Stimulated activated CD4-positive, alpha-beta T cell treated with anti-CD3 and anti-CD28 coated beads, Interleukin-15, amount 100 ng/mL, for 48 hours (primary cell): ENCODE measurements at places on chromosomes 1 and 21.

DNA sequence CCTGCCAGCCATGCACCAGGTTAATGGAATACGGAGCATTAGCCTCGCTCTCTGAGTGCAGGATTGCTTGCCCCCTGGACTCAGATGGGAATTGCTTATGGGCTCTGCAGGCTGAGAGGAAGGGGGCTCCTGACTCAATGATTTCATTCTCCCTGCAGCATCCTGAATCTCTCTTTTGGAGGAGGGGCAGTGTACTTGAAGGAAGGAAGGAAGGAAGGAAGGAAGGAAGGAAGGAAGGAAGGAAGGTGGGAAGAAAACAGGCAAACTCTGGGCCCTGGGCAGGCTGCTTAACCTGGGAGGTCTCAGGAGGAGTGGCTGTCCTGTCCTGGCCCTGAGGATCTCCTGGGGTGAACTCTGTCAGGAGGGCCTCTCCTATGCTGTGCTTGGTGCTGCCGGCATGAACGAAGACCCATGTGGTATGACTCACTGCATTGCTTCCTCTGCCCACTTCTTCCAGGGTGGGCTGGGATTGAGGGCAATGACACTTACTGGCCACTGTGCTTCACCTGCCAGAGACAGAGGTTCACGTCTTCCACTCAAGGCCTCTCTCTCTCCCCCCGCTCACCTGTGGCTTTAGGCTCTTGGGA lies 257.1 kb upstream of the CSF3R start:
- DNase-seq = no peak

GRCh38 chr1:156146020-156146768 lies 7.2 kb upstream of the SEMA4A start:
- no peak for DNase-seq

GRCh38 chr1:50929376-50929958 lies 30.6 kb downstream of the FAF1 start:
- DNase-seq = no peak

GRCh38 chr1:209839875-209840546 lies 12.2 kb downstream of the UTP25 start:
- no peak for DNase-seq

DNA sequence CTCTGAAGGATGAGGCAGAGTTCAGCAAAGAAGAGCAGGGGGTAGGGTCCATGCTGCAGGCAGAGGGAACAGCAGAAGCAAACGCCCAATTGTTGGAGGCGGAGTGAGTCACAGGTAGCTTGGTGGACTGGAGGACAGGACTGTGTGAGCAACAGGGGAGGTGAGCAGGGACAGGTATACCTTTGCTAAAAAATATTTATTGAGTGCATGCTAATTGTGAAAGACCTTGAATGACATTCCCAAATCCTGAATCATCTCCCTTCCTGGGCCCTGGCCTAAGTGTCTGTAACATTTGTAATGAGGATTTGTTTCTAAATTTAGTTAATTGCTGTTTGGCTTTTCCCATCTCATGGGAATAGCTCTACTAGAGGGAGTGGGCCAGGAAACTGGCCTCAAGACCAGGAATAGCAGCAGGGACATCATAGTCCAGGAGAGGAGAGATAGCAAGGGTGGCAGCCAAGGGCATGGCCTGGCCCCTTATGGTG lies 123.7 kb downstream of the FOXD2 start:
- no peak for DNase-seq

- no peak for DNase-seq
Measured at GRCh38 chr1:27931184-27931583, 3.6 kb upstream of the SMPDL3B start.

- no peak for DNase-seq
Measured at GRCh38 chr1:98674075-98674781, 12.7 kb downstream of the SNX7 start.

DNA sequence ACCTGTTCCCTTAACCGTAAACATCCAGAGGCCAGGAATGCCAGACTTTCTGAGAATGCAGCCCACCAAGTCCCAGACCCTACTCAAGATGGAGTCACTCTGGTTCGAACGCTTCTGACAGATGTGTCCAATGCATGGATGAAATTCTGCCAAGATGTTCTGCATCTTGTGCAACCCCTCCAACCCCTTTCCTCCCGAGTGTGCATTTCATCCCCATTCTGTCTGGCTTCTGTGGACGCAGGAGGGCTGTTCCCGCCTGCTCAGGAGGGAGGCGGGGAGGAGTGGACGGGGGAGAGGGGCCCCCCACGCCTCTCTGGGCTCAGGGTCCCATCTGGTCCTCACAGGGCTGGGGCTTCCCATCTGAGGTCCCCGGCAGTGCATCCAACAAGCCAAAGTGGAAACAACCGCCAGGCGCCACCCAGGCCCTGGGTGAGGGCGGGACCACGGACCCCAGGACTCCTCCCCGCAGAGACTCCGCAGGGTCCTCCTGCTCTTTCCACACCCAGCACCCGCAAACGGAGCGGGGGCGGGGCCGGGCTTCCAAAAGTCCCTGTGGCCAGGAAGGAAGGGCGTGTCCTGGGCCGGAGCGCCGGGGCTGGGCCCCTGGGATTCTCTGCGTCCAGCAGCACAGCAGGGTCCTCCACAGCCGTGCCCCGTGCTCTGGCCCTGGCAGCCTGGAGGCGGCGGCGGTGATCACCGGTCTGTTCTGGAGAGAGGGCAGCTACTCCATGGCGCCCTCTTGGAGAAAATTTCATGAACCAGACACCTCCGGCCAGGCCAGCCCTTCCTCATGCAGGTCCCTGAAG lies 27.8 kb upstream of the SUMO3 start:
- peak; percentile 33 for DNase-seq

DNA sequence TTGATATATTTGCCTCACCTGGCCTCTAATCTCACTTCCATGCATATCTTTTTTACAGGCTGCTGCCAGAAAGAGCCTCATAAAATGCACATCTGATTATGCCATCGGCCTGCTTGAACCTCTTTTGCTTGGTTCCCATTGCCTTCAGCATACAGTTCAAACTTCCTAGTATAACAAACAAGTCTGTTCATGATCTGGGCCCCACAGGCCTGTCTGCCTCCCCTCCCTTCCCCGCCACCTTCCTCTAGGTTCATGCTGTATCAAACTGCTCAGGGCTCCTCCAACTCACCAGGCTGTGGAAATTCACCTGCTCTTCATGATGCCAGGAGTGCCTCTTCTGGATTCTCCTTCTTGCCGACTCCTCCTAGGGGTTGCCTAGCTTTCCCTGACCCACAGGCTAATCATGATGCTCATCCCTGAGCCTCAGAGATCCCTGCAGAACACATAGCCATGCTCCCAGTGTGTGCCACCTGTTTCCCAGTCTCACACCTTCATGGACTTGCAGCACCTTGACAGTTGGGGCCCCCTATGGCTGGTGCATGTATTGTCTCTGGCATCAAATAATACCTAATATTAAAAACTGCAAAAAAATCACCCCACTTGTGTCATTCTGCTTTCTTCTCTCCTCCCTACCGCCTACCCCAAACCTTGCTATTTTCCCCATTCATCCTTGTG lies 33.7 kb upstream of the CD2 start:
- DNase-seq = no peak

GRCh38 chr1:11980676-11980972 lies 380 bp downstream of the MFN2 start:
- DNase-seq = no peak

- peak; percentile 16 for DNase-seq
Measured at GRCh38 chr1:169890761-169891538, 2.7 kb downstream of the SCYL3 start.

DNA sequence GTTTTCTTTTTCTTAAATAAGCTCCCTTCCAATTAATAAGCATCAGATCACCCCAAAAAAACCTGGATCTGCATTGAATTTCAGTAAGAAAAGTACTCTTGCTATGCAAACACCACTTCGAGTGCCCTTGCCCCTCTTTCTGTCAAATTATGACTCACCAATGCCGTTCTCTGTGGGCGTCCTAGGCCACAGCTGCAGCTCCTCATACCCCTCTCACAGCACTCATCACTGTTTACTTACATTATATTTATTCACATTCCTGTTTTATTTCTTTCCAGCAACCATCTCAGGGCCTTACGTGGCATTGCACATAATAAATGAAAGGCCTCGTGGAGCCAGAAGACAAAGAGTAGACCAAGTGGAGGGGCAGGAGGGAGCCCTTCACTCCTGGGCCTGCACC lies 99.1 kb upstream of the CTTNBP2NL start:
- DNase-seq = no peak

DNA sequence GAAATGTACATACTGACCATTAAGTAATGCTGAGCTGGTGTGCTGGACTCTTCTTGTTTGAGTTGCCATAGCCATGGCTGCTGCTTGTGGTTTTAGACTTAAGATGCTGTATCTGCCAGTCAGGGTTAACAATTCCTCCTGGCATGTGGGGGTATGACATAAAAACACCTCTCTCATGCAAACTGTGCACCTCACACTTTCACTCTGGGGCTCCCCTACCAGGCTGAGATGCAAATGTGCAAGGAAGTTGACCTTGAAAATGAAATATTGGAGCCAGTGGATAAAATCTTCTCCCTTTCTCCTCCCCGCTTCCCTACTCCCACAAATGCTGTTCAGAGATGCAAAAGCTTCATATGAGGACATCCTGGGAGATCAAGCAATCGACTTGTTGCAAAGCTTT lies 198.8 kb downstream of the FCRL5 start:
- DNase-seq = no peak

DNA sequence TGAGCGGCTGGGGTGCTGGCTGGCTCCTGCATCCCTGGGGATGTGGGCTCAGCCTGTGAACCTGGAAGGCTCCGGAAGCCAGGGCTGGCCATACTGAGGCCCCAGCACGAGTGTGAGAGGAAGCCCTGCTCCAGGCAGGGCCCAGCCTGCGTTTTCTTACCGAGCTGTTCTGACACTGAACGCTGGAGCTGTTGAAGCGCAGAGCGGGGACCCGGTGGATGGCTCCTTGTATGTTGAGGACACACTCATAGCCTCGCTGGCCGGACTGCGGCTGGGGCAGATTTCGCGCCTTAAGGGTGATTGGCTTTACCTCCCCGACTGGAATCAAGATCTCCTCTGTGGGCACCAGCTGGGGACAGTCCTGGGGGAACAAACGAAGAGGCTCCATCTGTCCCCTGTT lies 160.0 kb downstream of the PLXNA2 start:
- no peak for DNase-seq

DNA sequence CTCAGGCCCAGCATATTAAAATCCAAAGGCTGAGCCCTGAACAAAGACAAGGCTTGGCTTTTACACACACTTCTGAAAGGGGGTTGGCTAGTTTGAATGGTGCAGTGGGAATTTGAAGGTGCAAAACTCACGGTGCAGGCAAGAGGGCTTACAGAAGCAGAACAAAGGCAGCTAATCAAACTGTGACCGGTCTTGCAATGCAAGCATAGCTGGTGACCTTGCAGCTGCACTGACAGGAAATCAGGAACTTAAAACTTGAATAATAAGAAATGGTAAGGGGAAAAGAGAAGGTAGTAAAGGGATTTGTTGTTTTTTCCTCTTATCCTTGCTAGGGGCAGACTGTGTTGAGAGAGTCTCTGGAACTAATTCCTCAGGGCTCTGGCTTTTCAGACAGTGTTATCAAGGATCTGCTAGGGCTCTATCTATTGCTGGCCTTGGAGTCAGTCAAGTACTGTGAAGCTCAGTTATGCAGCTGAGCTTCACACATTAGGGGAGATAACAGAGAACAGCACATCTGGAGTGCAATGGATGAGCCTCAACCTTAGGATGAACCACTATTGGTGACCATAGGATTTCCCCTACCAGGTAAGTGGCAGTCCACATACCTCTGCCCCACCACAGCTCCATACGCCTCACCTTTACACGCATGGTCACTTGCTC lies 97.6 kb downstream of the PPIAL4G start:
- DNase-seq = no peak

- DNase-seq = no peak
Measured at GRCh38 chr1:35554266-35555211, 2.7 kb downstream of the KIAA0319L start.

DNA sequence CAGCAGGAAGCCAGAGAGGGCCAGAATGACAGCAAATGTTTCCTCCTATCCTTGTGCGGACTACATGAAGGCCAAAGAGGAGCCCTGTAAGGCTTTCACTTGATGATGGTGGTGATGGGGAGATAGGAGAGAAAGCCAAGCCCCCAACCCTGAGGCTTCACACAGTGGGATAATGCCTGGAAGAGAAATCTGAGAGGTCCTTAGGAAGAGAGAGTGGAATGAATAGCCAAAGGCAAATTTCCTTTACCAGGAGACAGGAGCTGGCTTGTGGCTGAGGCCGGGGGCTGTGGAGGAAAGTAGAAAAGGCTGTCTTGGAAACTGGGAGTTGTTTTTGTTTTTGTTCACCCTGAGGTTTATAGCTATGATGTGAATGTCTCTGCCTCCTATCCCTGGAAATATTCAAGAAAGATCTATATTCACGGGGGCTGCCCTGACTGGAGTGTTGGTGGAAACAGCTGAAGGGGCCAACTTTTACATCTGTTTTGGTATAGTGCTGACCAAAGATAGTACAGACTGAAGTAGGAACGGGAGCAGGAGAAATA lies 13.0 kb upstream of the RNF19B start:
- DNase-seq = no peak

GRCh38 chr1:241640867-241641622 lies 876 bp upstream of the CHML start:
- no peak for DNase-seq

GRCh38 chr21:26001356-26001755 lies 169.2 kb downstream of the APP start:
- no peak for DNase-seq

DNA sequence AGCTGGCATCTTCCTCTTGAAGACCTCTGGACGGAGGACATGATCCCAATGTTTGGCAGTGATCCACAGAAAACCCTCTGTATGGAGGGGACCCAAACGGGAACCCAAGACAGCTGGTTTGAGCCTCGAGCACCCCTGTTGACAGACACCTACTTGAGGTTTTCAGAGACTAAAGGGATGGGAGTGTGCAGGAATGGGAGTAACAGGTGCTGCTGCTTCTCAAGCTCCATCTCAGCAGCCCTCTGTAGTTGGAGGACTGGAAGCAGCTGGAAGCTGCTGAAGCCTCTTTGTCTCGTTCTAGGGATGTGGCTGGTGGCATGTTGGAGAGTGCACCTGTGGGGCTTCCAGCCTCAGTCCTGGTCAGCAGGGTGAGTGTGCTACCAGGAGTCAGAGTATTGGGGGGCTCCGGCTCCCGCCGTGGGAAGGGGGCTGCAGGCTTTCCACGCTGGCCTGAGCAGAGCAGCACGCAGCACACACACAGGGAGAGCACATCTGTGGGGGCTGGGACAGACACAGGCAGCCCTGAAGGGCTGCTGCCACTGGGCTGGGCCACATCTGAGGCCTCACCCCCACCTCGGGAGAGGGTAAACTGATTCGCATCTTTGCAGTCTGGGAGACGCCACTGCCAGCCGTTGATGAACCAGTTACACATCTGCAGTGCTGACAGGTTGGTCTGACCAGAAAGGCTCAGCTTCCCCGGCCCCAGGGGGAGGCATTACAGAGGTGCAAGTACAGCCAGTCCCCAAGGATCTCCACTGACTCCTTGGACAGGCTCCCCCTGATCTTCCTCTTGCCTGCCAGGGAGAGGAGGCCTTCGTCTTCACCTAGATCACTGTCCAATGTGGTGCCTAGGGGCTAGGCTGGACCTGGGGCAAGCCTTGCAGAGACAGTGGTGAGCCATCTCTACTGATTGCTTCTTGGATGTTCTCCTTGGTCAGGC lies 56.6 kb downstream of the ADSS2 start:
- no peak for DNase-seq

GRCh38 chr1:18950401-18951026 lies 6.0 kb downstream of the IFFO2 start:
- DNase-seq = no peak

GRCh38 chr1:229225331-229225782 lies 45.6 kb upstream of the RAB4A start:
- no peak for DNase-seq
